ENCODE measurements at places on chromosomes 5 and 9.
A peak's percentile ranks its signal among the peaks of the same experiment; 100 is the strongest.

- DNase-seq = no peak
These were observed 16.8 kb upstream of the FAM174A start for GRCh38 chr5:100518377-100518776.

DNA sequence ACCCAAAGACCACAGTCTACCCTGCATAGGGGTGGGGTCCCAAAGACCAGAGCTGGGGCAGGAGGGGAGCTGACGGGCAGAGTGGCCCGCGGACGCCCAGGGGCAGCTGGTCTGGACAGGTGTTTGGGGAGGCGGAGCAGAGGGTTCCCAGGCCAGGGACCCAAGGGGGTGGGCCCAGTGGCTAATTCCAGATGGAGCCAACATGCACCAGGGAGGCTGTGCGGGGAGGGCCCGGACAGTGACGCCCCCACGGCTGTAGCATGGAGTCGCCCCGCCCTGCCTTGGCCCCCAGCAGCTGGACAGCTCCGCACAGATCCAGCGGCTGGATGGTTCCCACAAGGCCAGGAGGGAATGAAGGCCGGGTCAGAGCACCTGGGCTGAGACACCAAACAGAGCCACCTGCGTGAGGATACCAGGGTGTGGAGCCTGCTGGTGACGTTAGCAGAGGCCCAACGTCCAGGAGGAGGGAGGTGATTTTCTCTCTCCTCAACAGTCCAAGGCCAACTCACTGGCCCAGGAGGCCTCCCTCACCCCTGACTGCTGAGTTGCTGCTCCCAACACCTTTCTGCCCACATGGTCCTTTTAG lies 55.3 kb upstream of the EGFL7 start:
- no peak for DNase-seq

- DNase-seq = no peak
These were observed 56.3 kb downstream of the TMEM174 start for GRCh38 chr5:73229271-73229670.

DNA sequence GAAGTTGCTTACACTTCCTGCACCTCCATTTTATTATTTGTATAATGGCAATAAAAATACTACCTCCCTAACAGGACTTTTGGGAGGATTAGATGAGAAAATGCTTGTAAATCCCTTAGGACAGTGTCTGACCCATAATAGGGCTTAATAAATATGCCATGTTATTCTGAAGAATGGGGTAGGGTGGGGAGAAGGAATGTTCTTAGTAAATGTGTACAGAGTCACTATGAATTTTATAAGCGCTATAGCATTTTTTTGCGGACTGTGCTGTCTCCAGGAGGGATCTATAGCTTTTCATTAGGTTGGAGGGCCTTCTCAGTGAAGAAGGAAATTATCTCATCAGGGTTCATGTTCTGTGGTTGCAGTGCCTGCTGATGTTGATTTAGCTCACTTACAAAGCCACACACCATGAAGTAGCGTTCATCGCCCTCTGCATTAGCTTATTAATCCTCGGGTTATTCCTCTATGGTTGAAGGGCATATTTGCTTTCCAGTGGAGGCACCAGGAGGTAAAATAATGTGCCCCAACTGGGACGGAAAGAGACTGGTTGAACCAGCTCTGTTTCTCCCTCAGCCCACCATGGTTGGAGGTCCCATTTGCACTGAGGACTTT lies 497.1 kb downstream of the ARHGEF28 start:
- DNase-seq = peak; percentile 24

DNA sequence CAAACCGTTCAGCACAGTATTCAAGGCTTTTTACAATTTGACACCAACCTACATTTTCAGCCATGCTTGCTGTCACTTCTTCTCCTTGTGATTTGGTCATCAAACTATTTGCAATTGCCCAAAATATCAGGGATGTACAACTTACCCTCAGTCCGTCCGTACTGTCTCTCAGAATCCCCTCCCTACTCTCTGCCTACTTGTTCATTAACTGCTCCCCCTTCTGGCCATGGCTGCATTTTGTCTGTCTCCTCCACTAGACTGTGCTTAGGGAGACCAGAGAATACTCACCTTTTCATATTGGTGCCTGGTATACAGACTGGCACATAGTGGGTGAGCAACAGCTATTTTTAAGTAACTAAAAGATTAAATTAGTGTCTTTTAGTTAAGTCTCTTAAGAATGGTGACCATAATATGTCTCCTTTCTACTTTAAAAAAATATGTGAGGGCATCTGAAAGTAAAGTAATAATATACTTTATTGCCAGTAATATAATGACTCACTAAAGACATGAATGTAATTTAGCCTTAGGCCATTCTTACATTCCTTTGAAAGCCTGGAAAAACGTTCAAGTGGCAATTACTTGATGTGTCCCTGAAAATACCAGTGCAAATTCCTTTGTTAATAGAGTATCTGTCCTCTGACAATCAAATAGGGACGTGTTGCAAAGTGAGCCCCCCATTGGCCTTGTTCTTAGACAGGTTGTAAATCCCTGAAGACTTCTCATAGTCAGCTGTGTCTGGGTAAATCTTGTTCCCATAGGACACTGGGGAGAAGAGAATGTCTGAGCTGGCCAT lies 27.8 kb downstream of the PRLR start:
- peak; percentile 55 for DNase-seq

GRCh38 chr9:134807716-134808446 lies 72.7 kb upstream of the FCN2 start:
- DNase-seq = no peak

- no peak for DNase-seq
These were observed 22.4 kb downstream of the DDX31 start for GRCh38 chr9:132647355-132647754.

GRCh38 chr9:87644659-87645058 lies 81.3 kb upstream of the CTSL start:
- no peak for DNase-seq

Measured in WERI-Rb-1 (cell line).